Stimulated activated CD4-positive, alpha-beta T cell treated with anti-CD3 and anti-CD28 coated beads, TNF-alpha, amount 100 ng/mL, for 4 hours (primary cell): ENCODE measurements at places on chromosomes 12 and 14.

GRCh38 chr12:57169969-57170368 is 22.6 kb upstream of the LRP1-AS start:
- DNase-seq: no peak

- DNase-seq: no peak
These were observed 9.3 kb upstream of the FMNL3 start for GRCh38 chr12:49716553-49716952.

GRCh38 chr14:24172261-24172860 is 481 bp downstream of the REC8 start:
- DNase-seq: no peak

GRCh38 chr12:10623131-10623530 is 9.7 kb upstream of the MAGOHB start:
- DNase-seq: no peak

DNA sequence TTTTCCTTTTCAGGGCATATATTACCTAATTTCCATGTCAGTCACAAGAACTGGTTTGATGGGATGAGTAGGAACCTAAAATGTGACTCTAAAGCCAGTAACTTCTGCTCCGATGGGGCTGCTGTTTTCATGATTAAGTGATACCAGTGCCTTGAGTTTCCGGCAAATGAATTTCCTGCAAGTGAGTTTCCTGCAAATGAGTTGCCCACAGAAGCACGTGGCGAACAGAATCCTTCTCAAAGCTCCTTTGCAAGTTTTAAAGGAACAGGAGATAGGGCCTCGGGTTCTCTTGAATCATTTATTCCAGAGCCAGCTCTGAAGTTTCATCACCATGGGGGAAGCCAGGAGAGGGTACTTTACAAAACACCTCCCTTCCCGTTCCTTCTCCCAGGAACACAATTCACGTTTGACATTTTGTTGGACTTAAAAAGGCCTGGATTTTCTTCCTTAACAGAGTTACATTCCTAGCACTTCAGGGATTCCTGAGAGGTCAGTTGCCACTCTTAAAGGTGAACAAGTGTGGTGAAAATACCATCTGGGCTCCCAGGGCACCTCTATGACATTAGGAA is 2.2 kb upstream of the PPTC7 start:
- DNase-seq: peak; percentile 31
